Suprapubic skin (tissue), 4 donors: ENCODE measurements at places on chromosomes 2 and 18.

DNA sequence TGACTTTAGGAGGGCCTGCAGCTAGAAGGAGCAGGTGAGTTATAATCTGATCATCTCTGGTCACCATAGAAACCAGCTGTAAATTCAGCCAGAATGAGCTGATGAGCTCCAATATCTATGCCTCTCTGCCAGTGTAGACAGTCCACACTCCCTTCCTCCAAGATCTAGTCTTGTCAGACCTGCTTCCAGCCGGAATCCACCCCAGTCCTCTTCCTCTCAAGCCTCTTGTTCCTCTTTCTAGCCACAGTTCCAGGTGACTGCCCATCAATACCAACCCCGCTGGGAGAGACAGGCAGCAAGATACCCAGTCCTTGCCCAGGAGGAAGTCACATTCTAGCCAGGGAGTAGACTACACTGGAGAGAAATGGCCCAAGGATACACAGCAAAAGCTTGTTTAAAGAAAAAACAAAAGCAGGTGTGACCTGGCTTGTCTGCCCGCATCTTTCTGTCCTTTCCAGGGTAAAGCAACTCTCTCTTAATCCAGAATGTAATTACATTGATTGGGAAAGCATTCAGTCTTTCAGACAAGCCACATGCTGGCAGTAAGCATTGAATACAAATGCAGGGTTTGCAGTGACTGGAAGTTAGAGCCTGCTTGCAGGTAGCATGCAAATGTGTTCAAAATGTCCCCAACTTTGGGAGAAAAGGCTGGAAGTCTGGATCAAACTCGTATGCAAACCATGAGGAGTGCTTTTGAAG is 9.0 kb upstream of the SLC35F6 start:
- no peaks in the 10 kb centered on the region for H3K36me3 ChIP-seq
- H3K4me3 ChIP-seq, result no peak overlapping the region
- H3K27me3 ChIP-seq, result no peaks in the 10 kb centered on the region
- DNase-seq, result no peak

GRCh38 chr2:56008661-56009431 is 85.3 kb upstream of the EFEMP1 start:
- no peaks in the 10 kb centered on the region for H3K4me1 ChIP-seq
- no peaks in the 10 kb centered on the region for H3K36me3 ChIP-seq
- no peak overlapping the region for H3K4me3 ChIP-seq
- H3K27me3 ChIP-seq, result no peaks in the 10 kb centered on the region

GRCh38 chr2:100383306-100383705 is 34.2 kb downstream of the CHST10 start:
- H3K27ac ChIP-seq, result no peak overlapping the region
- no peaks in the 10 kb centered on the region for H3K36me3 ChIP-seq
- no peaks in the 10 kb centered on the region for H3K27me3 ChIP-seq
- no peak for DNase-seq

- peaks cover 16% of the 10 kb centered on the region for H3K4me1 ChIP-seq
- DNase-seq, result no peak
- H3K27me3 ChIP-seq, result no peaks in the 10 kb centered on the region
- no peak overlapping the region for H3K4me3 ChIP-seq
These were observed 123.0 kb upstream of the ARHGAP28 start for GRCh38 chr18:6606411-6607085.

DNA sequence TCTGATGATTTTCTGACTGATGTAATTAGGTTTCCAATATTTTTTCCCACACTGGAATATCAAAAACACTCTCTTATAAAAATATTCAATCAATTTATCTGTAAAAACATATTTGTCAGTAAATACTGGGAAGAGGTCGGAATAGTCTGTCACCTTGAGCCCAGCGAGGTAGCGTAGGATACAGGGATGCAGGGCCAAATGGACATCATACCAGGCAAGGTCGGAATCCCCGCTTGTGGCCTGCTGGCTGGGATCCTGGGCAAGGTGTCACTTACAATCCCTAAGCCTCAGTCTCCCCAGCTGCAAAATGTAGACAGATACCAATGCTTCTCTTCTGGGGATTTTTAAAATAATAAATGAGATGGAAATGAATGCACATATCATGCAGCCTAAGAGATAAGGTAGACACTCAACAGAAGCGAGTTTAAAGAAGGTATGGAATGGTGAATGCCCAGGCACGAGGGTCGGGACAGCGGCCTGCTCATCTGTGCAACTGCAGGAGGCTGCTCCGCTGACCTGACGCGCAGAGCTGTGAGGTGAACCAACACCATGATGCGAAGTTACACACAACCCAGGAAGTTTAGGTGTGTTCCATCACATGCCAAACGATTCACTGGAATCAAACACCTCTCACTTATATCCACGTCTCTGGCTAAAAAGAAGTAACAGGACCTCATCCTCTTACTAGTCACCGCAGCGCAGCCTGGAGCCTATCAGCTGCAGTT is 98.2 kb downstream of the EIPR1 start:
- no peak overlapping the region for H3K27ac ChIP-seq
- no peaks in the 10 kb centered on the region for H3K4me1 ChIP-seq
- no peak for DNase-seq
- no peaks in the 10 kb centered on the region for H3K27me3 ChIP-seq
- H3K36me3 ChIP-seq, result no peaks in the 10 kb centered on the region
- no peak overlapping the region for H3K4me3 ChIP-seq
